ENCODE measurements at places on chromosomes 16 and 17.

DNA sequence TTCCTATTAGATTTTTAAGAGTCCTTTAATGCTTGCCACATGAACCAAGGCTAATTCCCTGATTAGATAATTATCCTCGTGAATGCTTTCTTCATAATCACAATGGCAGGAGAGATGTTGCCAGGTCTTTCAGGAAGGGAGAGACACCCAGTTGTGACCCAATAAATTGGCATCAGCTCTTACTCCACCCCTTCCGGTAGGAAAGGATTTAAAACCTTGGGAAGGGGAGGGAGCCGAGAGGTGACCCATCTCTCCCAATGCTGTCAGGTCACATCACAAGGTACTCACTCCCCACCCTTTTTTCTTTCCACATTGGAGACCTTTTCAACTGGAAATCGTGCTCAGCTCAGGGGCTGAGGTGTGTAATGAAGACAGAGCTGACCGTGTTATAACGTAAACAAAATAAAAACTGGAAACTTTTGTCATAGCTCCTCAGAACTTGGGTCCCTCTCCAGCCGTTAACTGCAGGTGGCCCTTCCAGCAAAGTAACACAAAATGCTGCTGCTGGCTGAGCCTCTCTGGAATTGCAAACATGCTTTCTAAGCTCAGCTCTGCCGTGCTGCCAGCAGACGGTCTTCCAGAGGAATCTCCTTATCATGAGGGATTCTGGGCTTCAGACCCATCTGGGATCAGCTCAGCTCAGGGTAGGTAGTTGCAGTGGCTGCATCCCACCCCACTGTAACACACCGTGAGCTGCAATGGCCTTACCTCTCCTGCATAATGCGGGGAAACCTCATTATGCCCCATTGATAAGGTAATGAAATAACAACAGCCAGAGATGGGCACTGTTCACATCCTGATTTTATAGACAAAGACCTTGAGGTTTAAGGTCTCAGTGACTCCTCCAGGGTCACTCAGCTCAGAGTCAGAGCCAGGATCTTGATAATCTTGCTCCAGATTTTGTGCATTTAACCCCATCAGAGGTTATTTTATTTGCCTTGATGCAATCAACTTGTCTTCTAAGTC is 15.6 kb downstream of the TMEM100 start:
- DNase-seq, result no peak

GRCh38 chr16:19367335-19367734 is 50.3 kb upstream of the TMC5 start:
- DNase-seq, result no peak

GRCh38 chr17:10735251-10735650 is 5.4 kb upstream of the TMEM220 start:
- DNase-seq, result no peak

- DNase-seq, result peak; percentile 44
Measured at GRCh38 chr17:66526827-66527226, 224.4 kb downstream of the PRKCA start.

DNA sequence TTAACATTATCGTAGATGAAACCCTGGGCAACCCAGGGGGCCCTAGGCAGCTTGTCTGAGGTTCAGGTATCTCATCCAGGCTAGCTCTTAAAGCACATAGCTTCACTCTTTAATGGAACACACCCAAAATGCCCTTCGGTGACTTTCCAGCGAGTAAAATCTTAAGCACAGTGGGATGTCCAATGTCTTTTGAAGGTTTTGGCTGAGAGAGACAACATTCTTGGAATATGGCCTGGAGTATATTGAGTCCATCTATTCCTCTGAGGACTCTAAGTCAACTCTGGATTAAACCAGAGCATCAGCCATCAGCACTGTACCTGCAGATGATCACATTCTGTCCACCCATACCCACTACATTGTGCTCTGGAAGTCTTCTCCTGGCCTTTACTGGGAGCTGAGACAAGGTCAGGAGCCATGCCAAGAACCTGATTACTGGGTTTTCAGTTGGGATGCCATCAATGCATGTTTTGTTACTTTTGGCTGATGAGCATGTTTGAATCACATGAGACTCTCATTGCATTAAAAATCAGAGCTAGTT is 63.4 kb upstream of the CDH11 start:
- no peak for DNase-seq

GRCh38 chr17:62671553-62671952 is 44.1 kb downstream of the MRC2 start:
- no peak for DNase-seq

DNA sequence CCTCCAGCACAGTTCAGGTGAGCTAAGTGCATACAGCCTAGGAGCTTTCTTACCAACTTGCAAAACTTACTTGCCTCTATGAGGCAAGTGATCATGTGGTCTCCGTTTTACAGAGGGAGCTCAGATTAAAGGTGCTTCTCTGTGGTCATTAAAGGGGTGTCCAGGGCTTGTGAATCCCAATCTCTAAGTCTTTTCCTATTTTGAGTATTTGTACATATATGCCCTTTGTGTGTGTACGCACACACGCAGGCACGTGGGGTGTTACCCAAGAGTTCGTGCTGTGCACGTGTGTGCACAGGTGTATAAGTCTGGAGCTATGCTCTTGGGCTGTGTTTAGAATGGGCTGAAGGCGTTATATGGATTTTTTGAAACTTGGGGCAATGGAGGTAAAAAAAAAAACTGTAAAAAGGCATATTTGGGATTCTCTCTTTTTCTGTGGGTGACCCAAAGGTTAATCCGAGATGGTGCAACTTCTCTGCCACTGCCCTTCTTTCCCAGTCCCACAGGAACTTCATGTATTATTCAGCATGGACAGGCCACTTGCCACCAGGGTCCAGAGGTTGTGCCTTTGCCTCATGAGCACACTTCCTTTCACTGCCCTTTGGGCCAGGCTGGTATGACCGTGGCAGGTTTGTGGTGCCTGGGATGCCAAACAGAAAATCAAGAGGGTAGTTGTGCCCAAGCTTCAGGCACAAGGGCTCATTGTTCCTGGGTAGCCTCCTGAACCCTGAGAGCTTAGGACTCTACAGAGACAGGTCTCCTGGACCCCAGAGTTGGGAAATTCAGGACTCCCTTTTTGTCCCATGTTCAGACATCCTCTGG is 1.5 kb downstream of the ABCC3 start:
- DNase-seq, result no peak

- DNase-seq, result no peak
Measured at GRCh38 chr16:22328081-22328725, 31.0 kb downstream of the POLR3E start.

- DNase-seq, result no peak
Measured at GRCh38 chr17:80264205-80265075, 3.8 kb downstream of the RNF213 start.

GRCh38 chr16:50155925-50156324 is 2.8 kb downstream of the TENT4B start:
- no peak for DNase-seq

- no peak for DNase-seq
Measured at GRCh38 chr17:34051046-34051445, 204.0 kb upstream of the CCL2 start.

- DNase-seq, result no peak
Measured at GRCh38 chr17:64470625-64471024, 21.7 kb downstream of the MILR1 start.

DNA sequence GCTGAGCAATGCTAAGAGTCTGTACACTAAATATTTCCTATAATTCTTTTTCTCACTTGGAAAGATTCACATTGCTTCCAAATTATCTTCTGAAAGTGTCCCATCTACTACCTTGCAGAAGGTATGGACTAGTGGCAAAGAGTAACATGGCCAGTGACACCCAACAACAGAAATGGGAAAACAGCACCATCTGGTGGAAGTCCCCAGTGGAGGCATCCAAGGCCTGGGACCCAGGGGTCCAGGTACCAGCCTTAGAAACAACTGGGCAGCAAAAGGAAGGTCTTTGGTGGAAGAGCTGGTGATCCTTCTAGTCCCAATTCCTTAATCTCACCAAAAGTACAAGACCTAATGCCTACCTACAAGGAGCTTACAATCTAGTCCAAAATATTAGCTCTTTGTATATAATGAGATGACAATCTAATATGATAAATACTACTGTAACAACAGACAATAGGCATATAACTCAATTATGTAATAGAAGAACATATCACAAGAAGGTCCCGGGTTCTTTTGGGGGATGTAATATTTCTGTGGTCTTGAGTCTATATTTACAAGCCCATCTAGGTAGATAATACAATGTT is 55.3 kb downstream of the SKAP1 start:
- peak; percentile 8 for DNase-seq
